ENCODE measurements at places on chromosomes 12 and 14. TPM values are rescaled to one million over a fixed set of nuclear protein-coding genes. Genes with fewer than 3 reads are reported as not detected.

The ACSM4 gene
- total RNA-seq, result not detected

The MYF5 gene
- not detected for total RNA-seq

The CEP128 gene
- 5.3 TPM for total RNA-seq

The KRT6C gene
- total RNA-seq, result not detected

The NPAS3 gene
- 0.33 TPM for total RNA-seq

The EMP1 gene
- total RNA-seq, result 448 TPM

The CLEC2B gene
- total RNA-seq, result 20.3 TPM
